Activated T-helper 9 cell treated with anti-CD3 and anti-CD28 coated beads, Interleukin-2, amount 50 U/mL, for 16 hours (primary cell): ENCODE measurements at places on chromosomes 16 and 17.

DNA sequence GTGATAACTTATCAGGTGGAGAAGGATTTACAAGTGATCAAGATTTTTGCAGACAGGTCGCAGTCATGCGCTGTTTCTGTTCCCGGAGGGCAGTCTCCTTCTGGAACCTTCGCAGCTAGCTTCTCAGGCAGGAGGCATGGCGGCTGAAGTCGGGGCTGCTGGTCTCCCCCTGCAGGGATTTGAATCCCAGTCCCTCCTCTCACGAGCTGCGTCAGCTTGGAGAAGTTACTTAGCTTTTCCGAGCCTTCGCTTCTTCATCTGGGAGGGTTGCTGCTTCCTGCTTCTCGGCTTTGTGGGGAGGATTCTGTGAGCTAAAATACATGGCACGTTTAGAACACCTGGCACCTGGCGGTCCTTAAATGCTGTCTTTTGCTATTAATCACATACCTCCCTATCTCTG lies 287.8 kb upstream of the FOXF1 start:
- no peak for DNase-seq

DNA sequence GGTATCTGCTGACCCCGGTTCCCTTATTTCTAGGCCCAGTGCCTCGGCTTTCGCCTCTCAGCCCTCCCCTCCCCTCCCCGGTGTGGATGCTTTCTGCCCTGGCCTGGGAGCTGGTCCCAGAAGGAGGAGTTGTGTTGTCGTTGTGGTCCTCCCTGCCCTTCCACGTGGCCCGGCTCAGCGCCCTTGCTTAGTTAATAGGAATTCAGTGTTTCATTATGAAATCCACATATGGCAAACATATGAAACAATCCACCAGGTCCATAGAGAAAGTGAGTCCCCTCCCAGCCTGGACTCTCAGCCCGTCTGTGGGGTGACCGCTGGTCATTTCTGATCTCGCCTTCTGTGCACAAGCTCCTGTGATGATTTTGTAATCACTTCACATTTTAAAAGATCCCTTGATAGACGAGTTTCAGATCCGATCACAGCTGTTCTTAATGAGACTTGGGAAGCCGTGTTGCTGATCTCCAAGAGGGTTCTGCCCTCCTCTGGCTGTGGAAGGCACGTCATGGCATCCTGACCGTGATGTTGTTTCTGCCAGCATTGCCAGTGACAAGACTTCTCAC lies 112.1 kb downstream of the BANP start:
- DNase-seq: no peak

GRCh38 chr17:47934856-47935255 lies 6.5 kb upstream of the PNPO start:
- no peak for DNase-seq

DNA sequence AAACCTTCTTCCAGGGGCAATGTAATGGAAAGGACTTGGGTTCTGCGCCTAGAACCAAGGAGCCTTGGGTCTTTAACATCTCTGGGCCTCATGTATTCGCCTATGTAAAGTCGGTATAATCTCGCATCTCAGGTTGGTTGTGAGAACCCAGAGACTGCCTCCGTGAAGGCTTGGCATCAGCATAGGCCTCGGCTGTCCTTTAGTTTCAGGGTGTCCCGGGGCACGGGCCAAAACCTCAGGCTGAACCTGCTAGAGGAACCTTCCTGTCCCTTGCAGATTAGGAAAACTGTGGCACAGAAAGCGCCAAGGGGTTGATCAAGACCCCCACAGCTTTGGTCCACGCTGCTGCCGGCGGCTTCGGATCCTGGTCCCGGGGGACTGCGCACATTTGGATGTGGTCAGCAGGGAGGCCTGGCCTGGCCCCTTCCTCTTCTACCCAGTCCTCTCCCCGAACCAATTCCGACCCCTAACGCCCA lies 772 bp upstream of the PHAF1 start:
- DNase-seq: no peak

GRCh38 chr16:11484691-11485258 lies 101.9 kb downstream of the LITAF start:
- no peak for DNase-seq

GRCh38 chr17:75793460-75793859 lies 8.9 kb downstream of the UNK start:
- DNase-seq: no peak

DNA sequence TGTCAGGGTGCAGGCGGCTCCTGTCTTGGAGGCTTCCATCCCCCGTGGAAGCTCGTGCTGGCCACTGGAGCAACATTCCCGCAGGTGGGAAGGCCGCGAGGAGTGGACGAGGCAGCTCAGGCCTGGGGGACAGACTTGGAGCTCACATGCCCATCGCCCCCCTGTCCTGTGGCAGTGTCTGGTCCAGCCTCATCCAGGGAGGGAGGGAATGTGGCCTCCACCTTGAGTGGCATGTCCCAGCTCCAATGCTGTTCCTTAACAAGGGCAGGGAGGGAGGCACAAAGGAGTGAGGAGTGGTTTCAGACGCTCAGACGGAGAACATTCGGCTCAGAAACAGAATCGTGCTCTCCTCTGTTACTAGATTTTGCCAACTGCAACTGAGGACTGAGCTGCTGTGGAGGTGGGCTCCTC lies 159.4 kb upstream of the CHMP6 start:
- no peak for DNase-seq

DNA sequence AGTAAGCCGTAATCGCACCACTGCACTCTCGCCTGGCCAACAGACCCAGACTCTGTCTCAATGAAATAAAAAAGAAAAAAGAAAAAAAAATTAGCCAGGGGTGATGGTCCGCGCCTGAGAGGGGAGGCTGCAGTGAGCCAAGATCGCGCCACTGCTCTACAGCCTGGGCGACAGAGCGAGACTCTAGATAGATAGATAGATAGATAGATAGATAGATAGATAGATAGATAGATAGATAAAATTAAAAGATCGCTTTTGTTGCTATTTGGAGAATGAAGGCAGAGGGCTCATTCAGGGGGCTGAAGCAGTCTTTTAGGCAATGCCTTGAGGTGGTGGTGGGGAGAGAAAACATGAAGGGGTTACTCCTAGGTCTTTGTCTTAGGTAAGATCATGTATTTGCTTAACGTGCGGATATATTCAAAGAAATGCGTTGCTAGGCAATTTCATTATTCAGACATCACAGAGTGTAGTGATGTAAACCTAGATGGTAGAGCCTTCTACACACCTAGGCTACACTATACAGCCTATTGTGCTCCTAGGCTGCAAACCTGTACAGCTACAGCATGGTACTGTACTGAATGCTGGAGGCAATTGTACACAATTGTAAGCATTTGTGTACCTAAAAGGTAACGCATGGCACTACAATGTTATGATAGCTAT lies 4.3 kb upstream of the HES7 start:
- no peak for DNase-seq

DNA sequence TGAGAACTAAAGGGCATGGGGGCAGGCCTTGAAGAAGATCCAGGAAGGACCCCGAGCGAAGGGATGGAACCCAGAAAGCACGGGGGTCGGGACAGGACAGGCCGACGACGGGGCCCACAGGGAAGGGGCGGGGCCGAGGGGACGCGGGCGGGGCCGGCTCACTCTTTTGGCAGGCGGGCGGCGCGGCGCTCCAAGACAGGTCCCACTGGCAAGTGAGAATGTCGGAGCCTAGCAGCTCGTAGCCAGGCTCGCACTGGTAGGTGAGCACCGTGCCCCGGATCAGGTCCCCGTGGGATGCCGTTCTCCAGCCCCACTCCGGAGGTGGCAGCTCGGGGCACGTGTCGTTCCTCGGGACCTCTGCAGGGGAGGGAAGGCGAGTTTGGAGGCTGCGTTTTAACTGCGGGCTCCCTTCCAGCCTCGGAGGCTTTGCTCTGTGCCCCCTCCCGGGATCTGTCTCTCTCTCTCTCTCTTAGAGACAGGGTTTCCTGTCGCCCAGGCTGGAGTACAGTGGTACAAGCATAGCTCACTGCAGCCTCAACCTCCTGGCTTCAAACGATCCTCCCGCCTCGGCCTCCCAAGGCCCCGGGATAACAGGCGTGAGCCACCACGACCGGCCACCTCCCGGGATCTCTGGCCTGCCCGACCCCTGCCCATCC lies 13.7 kb upstream of the CDIPT start:
- no peak for DNase-seq

DNA sequence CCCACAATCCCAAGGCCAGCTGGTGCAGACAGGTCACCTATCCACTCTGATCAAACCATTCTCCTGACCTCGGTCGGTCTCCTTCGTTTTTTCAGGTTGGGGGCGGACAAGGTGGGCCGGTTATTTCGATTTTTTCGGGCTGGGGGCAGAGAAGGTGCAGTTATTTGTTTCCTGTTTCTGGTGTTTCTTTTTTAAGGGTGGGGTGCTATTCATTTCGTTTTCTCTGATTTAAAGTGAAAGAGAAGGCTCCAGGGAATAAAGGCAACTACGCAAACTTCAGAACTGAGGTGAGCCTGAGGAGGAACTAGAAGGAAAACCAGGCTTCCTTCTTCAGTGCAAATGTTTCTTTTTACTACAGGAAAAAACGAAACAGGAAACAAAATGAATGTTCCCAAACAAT lies 64.8 kb downstream of the ANKRD11 start:
- no peak for DNase-seq

- DNase-seq: no peak
Measured at GRCh38 chr17:77326076-77326591, 185.4 kb downstream of the SEC14L1 start.

DNA sequence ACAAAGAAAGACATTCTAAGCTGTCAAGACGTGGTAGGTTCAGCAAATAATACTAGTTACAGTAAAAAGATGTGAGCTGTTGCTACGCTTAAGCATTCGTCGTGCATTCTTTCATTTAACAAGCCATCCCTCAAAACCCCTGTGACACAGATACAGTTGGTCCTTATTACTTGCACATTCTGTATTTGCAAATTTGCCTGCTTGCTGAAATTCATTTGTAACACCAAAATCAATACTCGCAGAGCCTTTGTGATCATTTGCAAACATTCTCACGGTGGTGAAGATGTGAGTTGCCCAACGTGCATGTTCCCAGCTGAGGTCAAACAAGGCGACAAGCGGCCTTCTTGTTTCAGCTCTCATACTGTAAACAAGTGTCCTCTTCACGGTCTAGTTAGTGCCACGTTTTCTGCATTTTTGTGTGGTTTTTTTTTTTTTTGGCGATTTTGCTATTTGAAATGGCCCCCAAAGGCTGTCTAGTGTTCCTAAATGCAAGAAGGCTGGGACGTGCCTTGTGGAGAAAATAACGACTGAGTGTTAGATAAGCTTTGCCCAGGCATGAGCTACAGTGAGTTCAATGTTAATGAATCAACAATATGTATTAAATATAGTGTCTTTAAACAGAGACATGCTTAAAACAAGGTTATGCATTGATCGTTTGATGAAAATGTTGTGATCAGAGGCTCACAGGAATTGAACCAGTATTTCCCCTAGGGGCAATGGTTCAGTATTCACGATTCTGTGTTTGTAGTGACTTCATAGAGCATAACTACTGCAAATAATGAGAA lies 84.1 kb downstream of the RAB11FIP4 start:
- DNase-seq: no peak

DNA sequence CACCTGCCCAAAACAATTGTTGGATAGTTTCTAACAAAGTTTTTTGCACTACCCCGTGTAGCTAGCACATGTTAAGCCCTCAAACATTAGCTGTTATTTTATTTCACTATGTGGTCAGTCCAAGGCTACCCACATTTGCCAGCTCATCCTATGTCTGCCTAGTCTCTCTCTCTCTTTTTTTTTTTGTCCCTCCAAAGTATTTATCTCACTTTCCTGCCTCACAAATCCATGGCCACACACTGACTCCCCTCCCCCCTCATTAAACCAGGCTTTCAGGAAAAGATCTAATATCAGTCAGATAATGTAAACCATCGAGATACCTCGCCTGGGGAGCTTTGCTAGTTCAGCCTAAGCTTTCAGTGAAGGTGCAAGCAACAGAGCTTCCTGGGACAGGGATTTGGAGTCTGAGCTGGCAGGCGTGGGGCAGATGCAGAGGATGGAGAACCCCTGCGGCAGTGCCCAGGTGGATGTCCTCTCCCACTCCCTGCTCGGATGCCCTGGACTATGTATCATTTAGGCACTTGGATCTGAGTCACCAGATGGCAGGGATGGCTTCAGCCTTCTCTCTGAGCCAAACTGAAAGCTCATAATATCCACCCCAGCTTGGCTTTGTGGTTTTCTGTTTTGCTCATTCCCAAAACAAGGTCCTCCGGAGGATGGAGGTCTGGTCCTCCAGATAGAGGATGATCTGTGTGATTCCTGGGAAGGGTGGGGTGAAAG lies 73.7 kb upstream of the FOXF1 start:
- DNase-seq: no peak

GRCh38 chr16:26952411-26952810 lies 114.3 kb upstream of the C16orf82 start:
- DNase-seq: no peak

GRCh38 chr16:17359788-17360390 lies 110.9 kb downstream of the XYLT1 start:
- peak; percentile 45 for DNase-seq

- no peak for DNase-seq
Measured at GRCh38 chr17:77437017-77437416, 296.2 kb downstream of the SEC14L1 start.

DNA sequence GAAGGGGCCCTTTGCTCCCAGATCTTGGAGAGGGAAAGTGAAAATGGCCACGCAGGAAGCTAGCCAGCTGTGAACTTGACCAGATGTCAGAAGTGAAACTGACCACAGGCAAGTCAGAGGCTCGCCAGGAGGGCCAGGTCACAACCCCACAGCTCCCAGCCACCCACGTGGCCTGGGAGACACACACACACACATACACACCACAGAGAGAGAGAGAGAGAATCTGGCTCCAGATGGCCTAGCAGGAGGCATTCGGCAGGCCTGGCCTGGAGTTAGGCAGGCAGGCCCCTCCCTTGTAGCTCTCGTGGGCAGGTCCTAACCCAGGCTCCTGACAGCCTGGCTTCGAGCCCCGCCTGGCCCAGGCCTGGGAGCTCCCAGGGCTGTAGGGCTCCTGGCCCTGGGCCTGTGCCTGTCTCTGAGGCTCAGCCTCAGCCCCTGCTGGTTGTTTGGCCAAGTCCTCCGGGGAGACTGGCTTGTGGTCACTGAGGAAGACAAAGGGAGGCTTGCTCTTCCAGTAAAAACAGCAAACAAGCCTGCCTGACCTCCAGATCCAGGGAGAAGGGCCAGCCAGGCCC lies 20.2 kb downstream of the NGFR start:
- no peak for DNase-seq
